ENCODE measurements at places on chromosomes 1 and 21.

DNA sequence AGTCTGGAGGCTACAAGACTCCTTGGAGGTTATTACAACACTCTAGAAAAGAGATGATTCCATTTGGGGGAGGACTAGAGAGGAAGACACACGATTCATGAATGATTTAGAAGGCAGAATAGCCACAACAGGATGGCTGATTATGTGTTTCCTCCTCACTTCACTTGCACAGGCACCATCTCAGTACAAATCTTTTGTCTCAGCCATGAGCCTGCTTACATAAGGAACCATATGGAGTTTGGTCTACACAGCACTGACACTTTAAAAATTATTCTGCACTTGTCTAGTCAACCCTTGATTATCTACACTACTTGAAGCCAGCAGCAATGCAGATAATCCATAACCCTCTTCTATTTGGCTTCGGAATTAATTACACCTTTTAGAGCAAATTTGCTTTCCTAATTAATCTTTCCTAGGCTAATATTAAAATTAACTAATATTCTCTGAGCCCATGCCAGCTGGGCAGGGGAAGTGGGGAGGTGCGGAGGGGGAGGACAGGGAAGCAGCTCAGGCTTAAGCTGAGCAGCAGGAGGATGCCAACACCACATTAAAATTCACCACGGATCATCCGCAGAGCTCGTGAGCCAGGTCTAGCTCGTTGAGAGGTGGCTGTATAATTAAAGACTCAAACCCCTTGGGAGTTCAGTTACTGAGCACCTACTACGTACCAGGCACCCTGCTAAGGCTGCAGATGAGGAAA lies 3.2 kb upstream of the LEMD1 start:
- DNase-seq: no peak

GRCh38 chr1:196678510-196678884 lies 26.7 kb downstream of the CFH start:
- DNase-seq: no peak

GRCh38 chr1:210915890-210916507 lies 217.9 kb downstream of the KCNH1 start:
- no peak for DNase-seq

DNA sequence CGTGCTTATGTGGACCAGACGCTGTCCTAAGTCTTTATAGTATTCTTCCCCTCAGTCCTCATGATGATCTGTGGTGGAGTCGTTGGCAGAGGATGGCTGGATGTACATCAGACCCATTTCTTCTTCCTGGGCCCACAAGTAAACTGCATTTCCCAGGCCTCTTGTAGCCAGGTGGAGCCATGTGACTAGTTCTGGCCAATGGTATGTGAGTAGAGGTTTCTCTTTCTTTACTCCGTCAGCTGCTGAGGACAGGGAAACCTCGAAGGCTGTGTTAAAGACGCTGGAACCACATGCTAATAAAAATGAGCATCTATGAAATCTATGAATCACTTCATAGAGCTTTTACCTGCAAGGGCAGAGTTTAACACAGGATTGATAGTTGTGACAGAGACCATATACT lies 18.7 kb upstream of the ZNF362 start:
- no peak for DNase-seq

DNA sequence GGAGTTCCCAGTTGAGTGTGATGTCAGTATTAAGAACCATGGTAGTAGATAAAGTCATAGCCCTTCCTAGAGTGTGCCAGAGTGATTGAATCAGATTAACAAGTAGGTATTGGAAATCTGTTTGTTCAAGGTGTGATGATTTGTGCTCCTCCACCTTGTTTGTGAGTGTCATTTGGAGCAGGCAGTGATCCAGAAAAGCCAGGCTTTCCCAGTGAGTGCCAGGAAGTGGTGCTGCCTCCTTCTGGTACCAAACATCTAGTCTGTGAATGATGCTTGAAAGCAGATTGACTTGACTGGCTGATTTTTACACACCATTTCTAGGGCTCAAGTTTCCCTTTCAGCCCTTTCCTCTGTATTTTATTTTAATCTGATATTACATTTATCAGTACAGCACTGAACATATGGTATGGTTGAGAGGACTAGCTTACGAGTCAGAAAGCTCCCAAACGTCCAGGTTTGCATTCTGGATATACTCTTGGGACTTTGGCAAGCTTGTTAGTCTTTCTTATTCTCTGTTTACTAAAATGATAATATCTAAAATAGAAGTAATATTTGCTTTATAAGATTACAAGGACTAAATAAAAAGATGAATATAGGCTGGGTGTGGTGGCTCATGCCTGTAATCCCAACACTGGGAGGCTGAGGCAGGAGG lies 100.7 kb downstream of the PATJ start:
- DNase-seq: no peak

DNA sequence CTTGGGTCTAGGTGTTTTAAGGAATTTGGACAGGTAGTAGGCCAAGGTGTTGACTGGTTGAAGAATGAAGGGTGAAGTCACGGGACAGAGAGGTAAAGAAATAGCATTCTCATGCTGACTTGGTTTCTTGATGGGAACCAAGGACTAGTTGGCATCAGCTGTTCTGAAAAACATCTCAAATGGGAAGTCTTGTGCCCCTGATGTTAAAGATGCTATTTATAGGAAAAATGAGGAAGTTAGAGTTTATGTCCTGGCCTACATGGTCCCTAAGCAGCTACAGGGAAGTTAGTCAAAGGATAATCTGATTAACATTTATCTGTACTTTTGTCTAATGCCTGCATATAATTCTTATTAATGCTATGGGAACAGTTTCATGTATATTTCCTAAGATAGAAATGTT lies 262.4 kb downstream of the HHIPL2 start:
- DNase-seq: no peak

- DNase-seq: no peak
These were observed 2.7 kb downstream of the PIK3CD start for GRCh38 chr1:9654051-9654833.

DNA sequence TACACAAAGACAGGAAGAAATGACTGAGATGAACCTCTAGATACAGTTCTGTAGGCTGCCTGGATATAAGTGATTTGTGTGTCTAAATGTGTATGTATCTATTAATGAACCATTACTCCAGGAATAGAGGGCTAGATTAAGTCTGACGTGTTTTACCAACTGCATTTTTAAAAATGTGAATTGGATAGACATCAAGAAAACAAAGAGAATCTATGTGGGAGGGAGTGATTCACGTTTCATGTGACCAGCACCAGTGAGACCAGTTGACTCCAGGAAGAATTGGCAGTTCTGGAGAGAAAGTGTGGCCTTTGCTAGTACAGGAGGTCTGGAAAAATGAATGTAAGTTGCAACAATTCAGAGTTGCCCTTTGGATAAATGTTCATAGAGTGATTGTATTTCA lies 53.4 kb upstream of the RGS21 start:
- no peak for DNase-seq

GRCh38 chr21:32908534-32908933 lies 117.2 kb upstream of the OLIG2 start:
- DNase-seq: no peak

DNA sequence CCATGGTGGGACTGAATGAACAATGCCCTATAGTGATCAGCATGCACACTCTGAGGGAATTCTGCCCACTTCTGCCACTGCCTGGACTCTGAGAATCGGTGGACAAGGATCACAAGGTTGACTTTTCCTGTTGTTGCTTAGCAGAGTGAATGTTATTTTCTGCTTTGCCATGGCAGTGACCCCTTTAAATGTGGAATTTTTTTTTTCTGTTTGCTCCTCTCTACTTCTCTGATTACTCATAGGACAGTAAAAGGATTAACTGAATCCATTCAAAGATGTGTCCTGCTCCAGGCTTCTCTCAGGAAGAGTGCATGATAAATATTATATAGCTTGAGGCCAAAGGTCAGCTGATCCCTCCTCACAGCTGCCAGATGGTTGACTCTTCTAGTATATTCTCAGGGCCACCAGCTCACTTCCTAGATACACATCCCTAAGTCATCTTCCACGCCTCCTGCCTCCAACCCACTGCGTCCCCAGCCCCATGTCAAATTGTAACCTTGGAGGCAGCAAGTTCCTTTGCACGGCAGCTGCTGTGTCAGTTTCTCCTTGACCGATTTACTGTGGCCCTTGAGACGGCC lies 74.0 kb upstream of the RALGPS2 start:
- DNase-seq: no peak
